8988T (cell line): ENCODE measurements at places on chromosomes 6 and 20.
A peak's percentile ranks its signal among the peaks of the same experiment; 100 is the strongest.

DNA sequence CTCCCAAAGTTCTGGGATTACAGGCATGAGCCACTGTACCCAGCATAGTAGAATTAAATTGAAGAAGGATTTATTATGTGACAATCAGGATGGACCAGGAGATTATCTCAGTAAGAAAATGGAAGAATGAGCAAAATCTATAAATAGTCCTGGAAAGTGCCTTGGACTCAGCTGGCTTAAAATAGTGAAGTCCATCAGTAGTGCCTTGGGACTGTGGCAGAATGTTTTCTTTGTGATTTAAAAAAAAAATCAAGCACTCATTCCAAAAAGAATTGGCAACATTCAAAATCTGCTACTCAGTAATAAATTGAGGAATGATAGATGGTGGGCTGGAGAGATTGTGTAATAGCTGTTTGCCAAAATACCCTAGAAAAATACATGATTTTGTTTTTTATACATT is 37.0 kb upstream of the MAS1 start:
- DNase-seq = no peak

GRCh38 chr6:128131036-128131435 is 230.2 kb upstream of the THEMIS start:
- DNase-seq = no peak

DNA sequence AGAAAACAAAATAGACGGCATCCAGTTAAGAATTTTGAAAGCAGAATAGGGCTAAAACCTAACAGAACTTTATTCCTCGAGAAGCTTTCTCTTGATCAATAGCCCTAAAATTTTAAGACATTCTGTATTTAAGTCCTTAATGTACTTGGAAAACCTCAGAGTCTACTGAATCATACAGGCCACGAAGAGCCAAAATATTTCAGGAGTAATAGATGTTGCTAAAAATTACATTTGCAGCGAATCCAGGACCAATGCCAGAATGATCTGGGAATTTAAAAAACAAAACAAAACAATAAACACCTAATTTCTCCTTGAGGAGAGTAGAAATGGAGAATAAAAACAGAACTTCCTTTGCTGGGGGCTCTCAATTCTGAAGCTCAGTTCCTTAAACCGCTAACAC is 23.3 kb downstream of the ATXN1 start:
- no peak for DNase-seq

GRCh38 chr6:11223286-11223864 is 9.1 kb downstream of the NEDD9 start:
- DNase-seq = no peak

DNA sequence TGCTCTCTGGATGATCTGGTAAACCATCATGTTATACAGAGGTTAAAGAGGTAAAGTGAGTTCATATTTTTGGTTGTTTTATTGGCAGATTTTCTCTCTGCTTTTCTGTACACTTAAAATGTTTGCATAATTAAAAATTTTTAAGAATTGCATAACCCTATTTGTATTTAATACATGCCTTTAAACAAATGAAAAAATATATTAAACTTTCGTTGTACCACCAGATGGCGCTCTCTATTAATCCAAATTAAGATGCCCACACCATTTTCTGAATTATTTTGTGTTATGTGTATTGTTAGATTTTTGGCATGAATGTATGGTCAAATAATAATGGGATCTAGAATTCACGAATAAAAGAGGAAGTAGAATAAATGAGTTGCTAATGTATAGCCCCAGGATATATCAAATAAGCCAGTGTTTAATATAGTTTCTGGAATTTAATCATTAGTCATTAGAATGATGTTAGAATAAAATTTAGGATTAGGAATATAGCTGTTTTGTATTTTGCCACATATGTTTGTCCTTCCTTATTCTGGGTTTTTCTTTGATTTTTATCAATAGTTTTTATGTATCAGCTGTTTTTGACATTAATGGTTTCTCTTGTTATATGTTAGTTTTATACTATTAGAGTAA is 38.9 kb downstream of the SMAP1 start:
- DNase-seq = no peak

- no peak for DNase-seq
Observed at GRCh38 chr20:23520185-23520584, 29.3 kb downstream of the CST8 start.

DNA sequence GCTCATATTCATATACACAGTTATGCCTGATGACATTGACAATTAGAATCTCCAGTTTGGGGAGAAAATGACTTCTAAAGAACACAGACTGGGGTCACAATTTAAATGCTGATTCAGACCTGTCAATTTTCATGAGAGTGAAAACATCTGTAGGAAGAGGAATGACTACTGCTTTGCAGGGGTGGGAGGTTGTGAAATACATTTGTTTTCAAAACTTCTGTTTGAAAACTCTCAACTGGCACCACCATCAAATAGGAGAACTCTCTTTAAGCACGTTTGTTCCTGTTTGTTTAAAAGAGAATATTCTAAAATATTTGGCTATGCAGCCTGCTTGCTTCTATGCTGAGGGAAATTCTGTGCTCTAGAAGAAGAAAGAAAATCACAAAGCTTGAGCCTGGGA is 50.8 kb upstream of the ADGRF5 start:
- DNase-seq = no peak

DNA sequence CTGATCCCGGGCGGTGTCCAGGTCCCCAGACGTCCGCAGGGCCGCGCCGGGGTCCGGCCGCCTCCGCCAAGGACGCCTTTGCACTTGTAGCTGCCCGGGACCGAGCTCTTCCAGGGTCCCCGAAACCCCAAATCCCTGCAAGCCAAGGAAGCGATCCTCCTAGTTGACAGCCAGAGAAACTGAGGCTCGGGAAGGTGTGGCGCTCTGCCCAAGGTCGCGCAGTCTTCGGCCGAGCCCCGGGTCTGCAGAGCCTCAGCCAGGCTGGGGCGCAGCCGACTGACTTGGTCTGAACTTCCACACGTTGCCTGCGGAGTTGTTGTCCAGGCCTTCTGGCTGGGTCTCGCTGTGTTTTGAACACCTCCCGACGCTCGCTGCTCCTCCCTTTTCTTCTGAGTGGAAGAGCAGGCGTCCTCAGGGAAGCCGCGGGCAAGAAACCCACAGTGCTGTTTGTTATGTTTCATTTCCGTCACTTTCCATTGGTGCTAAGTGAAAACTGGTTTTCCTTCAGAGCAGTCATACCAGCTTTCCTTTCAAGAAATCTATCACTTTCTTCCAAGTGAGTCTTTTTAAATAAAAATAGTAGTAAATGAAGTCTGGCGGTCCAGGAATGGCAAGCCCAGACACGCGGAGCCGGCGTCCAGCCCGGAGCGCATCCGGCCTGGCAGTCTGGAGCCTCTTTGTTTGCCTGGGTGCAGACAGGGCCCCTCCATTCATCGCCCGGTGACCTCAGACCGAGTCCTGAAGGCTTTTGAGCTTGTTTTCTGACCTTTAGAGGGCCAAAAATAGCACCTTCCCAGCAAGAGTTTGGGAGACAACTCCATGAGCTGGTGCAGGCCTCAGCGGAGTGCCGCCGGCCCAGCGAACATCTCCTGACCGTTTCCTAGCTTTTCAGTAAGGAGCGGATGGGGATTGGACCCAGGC is 698 bp downstream of the FAM210B start:
- DNase-seq = peak; percentile 57

DNA sequence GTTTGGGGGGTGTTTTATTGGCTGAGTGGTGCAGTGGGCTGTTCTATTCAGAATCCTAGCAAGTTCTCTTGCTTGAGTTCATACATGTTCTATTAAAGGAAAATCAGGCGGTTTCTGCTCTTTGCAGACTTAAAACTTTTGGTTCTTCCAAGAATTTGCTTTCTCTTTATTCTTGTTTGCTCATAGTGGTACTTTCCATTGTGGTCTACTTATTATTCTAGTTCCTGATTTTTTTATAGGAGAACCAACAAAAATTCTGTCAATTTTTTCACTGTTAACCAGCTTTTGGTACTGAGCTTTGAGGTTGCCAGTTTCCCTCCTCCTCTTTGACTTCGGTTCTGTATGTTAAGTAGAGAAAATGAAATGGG is 6.7 kb downstream of the AFDN start:
- no peak for DNase-seq

DNA sequence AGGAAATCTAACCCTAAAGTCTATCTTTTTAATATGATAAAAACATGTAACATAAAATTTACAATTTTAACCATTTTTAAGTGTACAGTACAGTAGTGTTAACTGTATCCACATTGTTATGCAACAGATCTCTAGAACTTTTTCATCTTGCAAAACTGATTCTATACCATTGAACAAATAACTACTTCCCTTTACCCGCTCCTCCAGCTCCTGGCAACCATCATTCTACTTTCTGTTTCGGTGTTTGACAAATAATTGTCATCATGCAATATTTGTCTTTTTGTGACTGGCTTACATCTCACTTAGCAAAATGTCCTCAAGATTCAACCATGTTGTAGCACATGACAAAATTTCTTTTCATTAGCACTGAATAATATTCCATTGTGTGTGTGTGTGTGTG is 203.2 kb downstream of the SIM1 start:
- DNase-seq = no peak

DNA sequence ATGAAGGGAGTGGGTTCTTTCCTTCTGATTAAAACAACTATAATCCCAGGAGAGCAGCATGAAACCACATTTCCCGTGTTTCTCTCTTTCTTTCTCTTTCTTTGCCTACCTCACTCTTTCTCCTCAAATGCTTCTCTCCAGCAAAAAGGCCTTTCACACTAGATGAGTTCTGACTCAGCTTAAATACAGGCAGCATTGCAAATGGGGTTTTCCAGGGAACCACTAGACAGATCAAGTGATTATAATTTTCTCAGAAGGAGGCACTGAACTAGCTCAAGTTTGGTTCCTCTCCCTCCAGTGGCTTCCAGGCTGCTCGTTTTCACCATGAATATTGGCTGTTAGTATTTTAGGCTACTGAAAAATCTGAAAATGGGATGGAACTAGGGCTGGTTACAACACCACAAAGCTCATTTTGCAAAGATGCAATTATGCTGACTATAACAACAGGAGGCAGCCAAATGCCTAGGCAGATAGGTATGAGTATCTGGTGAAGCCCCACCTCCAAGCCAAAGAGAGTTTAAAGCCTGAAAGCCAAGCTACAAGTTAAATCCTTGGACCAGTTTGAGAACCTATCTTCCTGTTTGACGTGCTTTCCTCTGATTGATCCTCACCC is 260.0 kb downstream of the MMUT start:
- no peak for DNase-seq

GRCh38 chr6:53029761-53030160 is 34.7 kb upstream of the GSTA4 start:
- no peak for DNase-seq

- DNase-seq = no peak
Observed at GRCh38 chr6:155782320-155782731, 326.7 kb upstream of the NOX3 start.

DNA sequence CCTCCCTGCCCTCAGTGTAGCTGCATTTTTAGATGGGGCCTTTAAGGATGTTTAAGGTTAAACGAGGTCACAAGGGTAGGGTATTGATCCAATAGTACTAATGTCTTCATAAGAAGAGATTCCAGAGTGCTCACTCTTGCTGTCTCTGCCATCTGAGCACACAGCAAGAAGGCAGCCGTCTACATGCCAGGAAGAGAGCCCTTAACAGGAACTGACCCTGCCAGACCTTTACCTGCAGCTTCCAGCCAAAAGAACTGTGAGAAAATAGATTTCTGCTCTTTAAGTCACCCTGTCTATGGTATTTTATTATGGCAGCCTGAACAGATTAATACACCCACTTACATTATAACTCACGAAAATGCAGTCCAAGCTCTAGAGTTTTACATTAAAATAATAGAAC is 685.3 kb upstream of the MARCKS start:
- DNase-seq = no peak

DNA sequence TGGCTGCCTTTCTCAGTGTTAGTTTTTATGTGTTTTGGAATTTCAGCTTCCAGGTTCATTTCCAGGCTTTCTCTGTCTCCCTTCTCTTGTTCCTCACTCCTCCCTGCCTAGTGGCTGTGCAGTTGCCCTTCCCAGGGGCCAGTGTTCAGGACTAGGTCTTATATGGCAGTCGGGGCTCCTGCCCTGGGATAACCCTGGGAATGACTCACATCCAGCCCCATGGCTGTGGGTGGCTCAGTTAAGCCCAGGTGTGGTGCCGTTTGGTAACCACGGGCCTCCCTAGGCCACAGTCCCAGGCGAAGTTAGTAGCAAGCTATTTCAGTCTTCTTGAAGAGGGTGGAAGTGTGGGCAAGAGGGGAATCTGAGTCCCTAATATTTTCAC is 57.4 kb upstream of the DDR1 start:
- no peak for DNase-seq

DNA sequence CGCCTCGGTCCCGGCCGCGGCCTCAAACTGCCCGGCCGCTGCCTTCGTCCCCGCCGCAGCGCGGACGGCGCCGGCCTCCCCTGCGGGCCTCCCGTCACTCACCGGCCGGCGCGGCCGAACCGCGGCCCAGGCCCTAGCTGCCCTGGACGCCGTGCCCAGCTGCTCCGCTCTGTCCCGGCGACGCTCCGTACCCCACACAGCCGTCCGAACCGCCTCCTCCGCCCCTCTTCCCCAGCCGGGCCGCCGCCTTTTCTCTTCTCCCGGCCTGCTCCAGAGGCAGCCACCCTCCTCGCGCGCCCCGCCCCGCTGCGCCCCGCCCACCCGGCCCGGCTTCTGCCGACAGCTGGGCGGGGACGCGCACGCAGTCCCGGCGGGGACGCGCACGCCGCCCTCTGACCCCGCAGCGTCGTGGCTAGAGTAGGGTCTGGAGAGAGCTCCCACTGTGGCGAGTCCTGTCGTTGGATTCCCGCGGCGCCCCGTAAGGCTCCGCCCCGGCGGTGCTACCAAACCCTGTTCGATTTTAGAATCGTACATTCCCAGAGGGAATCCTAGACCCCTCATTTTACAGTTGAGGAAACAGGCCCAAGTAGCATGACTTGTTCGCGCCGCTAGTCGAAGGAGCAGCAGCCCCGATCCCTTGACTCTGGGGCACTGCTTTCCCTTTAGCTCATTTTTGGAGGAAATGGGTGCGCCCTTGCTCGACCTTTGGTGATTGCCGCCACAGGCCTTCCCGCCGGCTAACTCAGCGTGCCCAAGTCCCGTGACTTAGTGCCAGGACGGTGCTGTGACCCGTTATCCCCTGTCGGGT is at the start of gene FBXO30:
Gene FBXO30 (minus strand): TSS at position 295 of the 808 bp plus-strand sequence. CDS start 8,390 bp downstream, outside the sequence.
- DNase-seq = peak; percentile 63

DNA sequence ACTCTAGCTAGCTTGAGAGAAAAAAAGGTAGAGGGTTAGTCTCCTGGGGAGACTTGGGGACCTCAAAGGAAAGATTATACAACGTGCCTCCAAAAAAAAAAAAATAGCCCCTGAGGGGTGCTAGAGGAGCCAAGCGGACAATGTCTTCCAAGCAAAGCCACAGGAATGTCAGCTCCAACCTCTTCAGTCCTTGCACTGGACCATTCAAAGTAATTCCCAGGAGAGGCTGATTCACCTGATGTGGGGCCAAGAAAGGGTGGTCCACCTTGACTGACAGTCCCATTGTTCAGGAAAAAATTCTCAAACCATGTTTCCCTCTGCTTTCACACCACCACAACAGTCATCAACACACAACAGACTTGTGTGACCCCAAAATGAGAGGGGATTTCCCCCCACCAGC is 30.7 kb downstream of the ASIP start:
- no peak for DNase-seq

- DNase-seq = no peak
Observed at GRCh38 chr6:119173249-119174084, 95.0 kb upstream of the FAM184A start.
